Left lung (tissue), 14 donors: ENCODE measurements at places on chromosomes 11 and 22. TPM values are rescaled to one million over a fixed set of nuclear protein-coding genes. Genes with fewer than 3 reads are reported as not detected.

Gene UBQLNL
- polyA plus RNA-seq = 2.2 TPM

Gene SHANK2
- polyA plus RNA-seq = 25.5 TPM

Gene TMA7B
- polyA plus RNA-seq = 0.22 TPM

Gene ASPHD2
- 0.38 TPM for polyA plus RNA-seq

Gene RTN4RL2
- polyA plus RNA-seq = 2.2 TPM

Gene KCNQ1
- 10.0 TPM for polyA plus RNA-seq

Gene CARNS1
- polyA plus RNA-seq = 2.9 TPM

Gene ANO9
- polyA plus RNA-seq = 8.5 TPM

Gene CASP12
- 1.0 TPM for polyA plus RNA-seq

Gene APOBEC3H
- polyA plus RNA-seq = not detected

Gene C11orf52
- polyA plus RNA-seq = 9.2 TPM

Gene PKP3
- 15.5 TPM for polyA plus RNA-seq

Gene SCGB1A1
- 15.6 TPM for polyA plus RNA-seq

Gene IRAG1
- 16.5 TPM for polyA plus RNA-seq

Gene A4GALT
- 2.6 TPM for polyA plus RNA-seq

Gene SLC5A1
- polyA plus RNA-seq = 0.31 TPM
